Brain (organoid and tissue), 16 donors: ENCODE measurements at places on chromosomes 4 and X.

- DNase-seq, result no peak
Measured at GRCh38 chr4:17995165-17995564, 26.4 kb downstream of the LCORL start.

DNA sequence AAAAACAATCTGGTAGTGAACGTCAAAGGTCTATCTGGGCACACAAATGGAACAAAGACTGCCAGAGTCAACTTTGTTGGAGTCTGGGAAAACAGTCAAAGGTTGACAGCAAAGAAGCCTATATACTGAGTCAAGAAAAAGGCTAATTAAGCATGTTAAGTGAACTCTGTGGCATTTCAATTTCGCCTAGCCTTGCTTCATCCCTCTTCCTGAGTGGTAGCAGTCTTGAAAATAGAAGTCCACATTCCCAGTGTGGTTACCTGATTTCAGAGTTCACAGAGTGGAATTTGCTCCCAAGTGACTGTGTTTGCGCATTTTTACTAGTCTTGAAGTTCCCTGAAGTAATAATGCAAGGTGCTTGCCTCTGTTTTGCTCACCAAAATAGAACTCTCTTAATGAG, 760.0 kb downstream of the FSTL5 start:
- no peak for DNase-seq

DNA sequence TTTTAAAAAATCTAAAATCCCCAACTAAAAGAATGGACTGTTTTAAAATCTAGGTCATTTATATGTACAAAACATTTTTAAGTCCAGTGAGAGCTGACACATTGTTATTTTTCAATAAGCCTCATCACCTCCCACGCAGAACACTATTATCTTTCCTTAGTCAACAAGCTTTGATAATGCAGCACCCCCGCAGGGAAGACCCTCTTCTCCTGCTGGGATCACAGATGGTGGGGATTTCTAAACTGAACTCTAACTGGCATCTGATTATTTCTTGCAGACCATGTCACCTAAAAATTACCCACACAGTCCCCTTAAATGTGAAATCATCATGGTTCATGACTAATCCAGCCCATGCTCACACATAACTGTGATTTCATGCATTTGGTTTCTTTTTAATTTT, 11.6 kb downstream of the SYTL4 start:
- DNase-seq, result peak; percentile 11

- DNase-seq, result no peak
Measured at GRCh38 chr4:8534129-8534528, 46.1 kb upstream of the GPR78 start.

GRCh38 chr4:27702730-27703431, 842.2 kb downstream of the STIM2 start:
- no peak for DNase-seq

DNA sequence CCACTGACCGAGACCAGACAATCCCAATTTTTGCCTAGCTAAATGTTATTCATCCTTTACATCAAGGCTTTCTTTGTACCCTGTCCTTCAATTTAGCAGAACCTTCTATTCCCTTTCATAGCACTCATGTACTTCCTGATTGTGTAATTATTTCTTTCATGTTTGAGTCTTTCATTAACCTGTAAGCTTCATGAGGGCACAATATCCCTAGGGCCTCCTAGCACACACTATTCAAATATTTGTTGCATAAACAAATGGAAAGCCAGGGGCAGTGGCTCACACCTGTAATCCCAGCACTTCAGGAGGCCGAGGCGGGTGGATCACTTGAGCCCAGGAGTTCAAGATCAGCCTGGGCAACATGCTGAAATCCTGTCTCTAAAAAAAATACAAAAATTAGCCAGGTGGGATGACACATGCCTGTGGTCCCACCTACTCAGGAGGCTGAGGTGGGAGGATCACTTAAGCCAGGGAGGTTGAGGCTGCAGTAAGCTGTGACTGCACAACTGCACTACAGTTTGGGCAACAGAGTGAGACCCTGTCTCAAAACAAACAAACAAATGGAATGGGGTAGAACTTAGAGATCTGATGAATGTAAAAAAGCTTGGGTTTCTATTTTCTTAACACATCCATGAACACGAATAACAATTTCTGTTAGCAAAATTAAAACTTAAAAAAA, 59.0 kb downstream of the SAT1 start:
- no peak for DNase-seq

- peak; percentile 3 for DNase-seq
Measured at GRCh38 chrX:86171366-86171765, 23.1 kb downstream of the DACH2 start.

DNA sequence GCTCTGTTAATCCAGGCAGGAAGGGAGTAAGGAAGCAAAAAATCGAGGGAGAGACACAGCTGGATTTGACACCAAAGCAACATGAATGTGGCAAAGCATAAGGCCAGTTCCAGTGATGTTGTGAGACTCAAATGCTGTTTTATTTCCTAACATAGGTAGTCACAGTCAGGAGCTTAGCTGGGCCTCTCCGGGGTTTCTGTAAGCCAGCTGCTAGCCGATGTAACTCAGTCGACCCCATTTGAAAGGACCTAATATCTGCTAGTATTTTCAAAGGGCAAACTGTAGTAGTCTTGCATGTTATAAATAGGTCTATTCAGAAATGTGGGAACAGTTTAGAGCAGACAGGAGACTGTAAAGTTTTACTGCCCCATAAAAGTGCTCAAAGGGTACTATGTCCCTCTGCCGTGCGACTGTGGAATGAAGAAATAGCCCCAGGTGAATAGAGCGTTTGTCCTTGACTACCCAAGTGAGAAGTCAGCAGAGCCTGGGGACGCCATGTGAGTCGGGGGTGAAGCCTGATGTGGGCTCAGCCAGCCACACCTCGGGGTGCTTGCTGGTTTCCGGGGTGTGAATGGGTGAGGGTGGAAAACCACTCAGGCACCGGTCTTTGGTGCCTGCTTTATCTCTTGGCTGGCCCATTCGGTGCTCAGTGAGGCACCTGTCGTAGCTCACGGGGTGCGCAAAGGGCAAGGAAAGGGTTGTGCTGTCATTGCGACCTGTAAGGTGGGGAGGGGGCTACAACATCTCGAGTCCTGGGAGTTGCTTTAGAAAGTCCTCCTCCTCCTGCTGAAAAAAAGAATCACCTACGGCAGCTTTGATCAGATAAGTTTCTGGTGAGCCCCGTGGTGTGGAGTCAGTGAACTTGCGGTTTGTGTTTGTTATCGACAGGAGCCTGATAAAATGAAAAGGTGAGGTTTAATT, 745 bp downstream of the TRIM2 start:
- peak; percentile 54 for DNase-seq

GRCh38 chrX:103614999-103615398, 7.2 kb downstream of the TCEAL3 start:
- no peak for DNase-seq

DNA sequence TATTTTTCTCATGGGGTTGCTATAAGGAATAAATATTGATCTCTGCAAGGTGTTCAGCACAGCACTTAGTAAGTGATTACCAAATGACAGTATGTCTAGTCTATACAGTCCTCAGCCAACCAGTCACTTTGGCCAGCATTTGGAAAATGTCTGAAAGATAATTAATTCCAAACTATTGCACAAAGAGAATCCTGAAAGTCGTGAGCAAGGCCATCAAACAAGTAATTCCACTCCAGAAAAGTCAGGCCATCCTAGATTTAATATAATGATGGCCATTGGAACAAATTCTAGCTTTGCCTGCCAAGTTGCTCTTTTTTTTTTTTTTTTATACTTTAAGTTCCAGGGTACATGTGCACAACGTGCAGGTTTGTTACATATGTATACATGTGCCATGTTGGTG, 96.6 kb downstream of the SHROOM3 start:
- DNase-seq, result no peak

DNA sequence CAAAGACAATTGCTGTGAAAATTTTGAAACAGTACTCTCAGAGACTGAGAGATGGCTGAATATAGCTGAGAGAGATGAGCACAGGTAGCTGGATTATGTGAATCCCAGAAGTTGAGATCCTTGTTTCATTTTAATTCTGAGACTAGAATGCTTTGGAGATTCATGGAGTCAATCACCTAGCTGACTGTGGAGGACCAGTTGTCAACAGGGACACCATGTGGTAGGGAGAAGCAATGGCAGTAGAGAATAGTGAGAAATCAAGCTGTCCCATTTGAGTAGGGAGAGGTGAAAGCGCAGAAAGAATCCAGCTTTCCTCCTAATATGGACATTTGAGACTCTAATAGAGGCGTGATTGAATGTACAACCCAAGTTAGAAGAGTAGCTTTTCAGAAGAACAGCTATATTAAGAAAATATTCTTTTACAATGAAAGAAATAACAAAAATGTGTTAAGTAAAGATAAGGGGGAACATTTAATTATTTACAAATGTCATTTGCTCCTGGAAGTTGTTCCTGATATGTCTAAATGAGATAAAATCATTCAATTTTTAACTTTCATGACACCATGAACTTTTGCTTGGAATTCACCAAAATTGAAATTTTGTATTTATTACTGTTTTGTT, 30.3 kb upstream of the GLRB start:
- DNase-seq, result peak; percentile 55

- no peak for DNase-seq
Measured at GRCh38 chr4:140305053-140305452, 68.4 kb upstream of the SCOC start.

GRCh38 chr4:160580581-160580980, 1477.7 kb downstream of the RAPGEF2 start:
- DNase-seq, result no peak

DNA sequence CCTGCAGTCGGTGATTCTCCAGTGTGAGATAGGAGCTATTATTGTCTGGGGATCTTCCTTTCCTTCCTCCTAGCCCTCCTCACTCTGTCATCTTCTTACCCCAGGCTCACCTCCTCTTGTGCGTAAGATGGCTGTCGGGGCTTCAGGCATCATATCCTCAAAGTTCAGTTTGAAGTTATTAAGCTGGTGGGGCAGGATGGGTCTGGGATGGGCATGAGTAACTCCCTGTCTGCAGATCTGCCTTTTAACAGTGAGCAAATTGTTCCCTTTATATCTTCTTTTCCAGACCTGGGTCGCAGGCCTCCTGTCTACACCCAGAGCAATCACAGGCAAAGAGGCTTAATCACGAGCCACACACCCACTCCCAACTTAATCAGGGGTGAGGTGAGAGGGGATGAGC, 900 bp upstream of the MTMR1 start:
- no peak for DNase-seq

GRCh38 chr4:150160473-150160872, 82.2 kb downstream of the DCLK2 start:
- no peak for DNase-seq

GRCh38 chr4:6983544-6984142, 59.5 kb upstream of the TADA2B start:
- no peak for DNase-seq

- DNase-seq, result no peak
Measured at GRCh38 chrX:2926664-2927275, 2.4 kb downstream of the ARSD start.

DNA sequence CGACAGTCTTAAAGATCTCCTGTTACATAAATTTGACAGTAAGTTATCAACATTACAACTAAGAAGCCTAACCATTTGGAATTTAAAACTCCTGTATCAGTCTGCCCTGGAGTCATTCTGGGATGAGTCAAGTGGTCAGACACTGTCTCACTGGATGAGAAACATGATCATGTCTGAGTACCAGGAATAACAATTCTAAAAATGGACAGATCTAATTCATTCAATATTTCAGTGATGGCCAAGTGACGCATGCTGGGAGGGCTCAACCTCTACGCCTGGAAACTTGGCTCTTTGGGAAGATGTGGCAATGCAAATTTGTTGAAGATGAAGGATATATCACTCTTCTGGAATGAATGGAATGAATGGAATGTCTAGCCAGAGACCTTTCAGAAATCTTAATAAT, 1427.2 kb downstream of the STIM2 start:
- DNase-seq, result no peak

GRCh38 chrX:119156241-119156640, 28.6 kb upstream of the KIAA1210 start:
- no peak for DNase-seq

DNA sequence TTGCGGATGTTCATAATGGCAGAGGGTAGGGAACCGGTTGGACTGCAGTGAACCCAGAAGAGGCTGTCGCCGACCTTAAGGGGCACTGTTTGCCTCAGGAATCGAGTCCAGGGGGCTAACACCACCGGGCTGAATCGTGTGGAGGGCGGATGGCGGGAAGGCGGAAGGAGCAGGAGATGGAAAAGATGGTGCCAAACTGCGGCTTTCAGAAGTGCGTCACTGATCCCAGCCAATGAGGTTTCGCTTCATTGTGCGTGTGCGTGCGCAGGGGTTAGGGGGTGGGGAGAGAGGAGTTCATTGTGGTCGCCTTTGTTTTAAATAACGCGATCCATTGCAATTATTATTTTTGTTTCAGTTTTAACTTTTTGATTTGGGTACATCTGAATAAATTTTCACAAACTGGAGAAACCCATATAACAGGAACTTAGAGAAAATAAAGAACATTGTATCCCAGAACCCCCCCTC, at the start of gene NAA11:
Gene NAA11 (minus strand): TSS at position 198 of the 465 bp plus-strand sequence. CDS start 184 bp downstream, at position 14.
- no peak for DNase-seq

GRCh38 chr4:83362492-83363329, 28.1 kb upstream of the HPSE start:
- DNase-seq, result no peak

DNA sequence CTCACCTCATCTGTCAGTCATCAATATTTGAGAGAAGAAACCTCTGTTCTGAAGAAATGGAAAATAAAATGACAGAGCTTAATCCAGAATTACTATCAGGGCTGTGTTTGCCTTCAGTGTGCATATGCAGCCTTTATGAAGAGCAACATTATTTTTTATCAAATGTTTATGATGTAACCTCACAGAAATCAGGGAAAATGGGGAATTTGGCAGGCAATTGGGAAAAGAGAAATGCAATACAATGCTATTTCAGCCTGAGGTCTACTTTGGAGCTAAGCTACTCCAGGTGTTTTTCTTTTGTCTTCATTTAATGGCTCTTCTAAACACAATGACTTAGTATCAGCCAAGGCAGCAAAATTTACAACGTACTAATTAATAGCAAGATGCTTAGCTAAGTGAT, 241.1 kb upstream of the TET2 start:
- no peak for DNase-seq

DNA sequence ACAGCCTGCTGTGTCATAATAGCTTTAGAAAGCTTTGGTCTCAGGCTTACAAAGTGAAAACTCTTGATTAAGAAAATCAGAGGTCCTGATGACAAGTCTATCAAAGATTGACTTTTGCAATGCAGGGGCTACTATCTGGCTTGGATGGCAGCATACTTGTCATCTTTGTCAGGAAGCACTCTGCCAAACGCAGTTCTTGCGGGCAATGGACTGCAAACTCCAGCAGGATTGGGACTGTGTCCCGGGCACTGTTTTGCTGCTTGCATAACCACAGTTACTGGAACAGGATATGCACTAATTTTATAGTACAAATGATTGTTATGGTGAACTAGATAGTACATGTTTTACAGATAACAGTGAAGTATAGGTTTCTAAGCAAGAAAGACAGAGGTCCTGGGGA, 185.6 kb downstream of the IQCM start:
- DNase-seq, result no peak
